ENCODE measurements at places on chromosomes 12 and 14.

GRCh38 chr12:98812225-98812624, 167.1 kb downstream of the APAF1 start:
- DNase-seq = no peak

- peak; percentile 43 for DNase-seq
These were observed 41.5 kb downstream of the PITPNM2 start for GRCh38 chr12:123109319-123109772.

DNA sequence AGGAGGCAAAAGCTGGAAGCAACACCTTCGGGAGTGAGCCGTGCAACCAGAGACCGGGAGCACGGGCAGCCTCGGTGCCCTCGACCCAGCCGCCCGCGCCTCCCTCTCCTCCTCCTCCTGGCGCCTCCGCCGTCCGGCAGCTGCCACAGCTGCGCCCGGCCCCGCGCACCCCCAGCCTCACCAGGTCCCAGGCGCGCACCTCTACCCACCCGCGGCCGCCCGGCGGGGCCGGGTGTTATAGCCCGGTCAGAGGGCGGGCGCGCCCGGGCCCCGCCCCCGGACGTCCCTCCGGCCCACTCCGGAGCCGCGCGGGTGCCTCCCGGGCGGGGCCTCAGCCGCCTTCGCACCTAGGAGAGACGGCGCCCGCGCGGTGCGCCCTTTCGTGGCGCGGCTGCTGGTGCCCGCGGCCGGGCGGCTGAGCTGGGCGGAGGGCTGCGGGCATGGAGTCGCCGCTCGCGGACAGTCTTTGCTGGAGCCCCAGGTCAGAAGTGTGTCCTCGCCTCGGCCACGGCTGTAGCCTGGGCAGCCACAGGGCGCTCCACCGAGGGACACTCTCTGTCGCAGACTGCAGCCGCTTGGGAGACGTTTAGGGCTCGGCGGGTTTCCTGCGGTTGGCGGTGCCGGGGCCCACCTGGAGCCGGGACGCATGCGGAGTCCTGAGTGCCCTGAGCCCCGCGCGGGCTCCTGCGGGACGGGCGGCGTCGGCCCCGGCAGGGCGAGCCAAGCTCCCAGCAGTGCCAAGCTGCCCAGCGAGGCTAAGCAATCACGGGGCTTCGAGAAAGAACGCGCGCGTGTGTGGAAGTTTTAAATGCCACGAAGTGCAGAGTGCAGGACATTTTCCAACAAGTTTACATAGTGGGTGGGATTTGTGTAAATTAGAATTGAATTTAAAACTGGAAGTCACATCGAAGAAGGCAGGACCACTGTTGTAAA, at the start of gene CPM:
Gene CPM (minus strand): TSS at position 211 of the 933 bp plus-strand sequence. CDS start 334 bp downstream, outside the sequence.
- DNase-seq = peak; percentile 89

DNA sequence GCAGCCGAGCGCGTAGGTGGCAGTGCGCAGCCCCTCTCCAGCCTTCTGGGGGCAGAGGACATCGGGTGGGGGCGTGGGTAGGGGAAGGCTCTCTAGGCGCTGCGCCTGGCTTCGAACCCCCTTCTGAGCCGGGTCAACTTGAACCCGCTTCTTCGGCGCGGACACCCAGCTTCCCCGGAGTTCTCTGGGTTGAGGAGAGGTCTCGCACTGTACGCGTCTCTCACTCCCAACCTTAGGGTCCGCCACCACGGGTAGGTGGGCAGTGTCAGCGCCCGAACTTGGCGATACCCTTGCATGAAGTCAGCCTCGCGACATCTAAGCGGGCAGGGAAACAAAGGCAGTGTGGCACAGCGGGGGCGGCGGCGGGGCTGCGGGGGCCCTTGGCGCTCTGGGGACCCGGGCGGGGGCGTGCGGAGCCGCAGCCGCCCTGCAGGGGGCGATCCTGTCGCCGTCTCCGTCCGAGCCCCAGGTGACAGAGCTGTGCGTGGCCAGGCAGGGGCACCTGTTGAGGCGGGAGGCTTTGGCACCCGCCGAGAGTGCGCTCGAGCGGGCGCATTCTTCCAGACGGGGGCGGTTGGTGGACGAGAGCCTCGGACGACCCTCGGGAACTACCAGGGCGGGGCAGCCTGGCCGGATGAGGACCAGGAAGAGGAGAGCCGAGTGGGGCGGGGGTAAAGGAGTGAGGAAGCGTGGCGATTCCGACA, 1.1 kb downstream of the GALNT16 start:
- peak; percentile 15 for DNase-seq

- no peak for DNase-seq
These were observed 77.8 kb upstream of the MYL2 start for GRCh38 chr12:110998165-110998564.

DNA sequence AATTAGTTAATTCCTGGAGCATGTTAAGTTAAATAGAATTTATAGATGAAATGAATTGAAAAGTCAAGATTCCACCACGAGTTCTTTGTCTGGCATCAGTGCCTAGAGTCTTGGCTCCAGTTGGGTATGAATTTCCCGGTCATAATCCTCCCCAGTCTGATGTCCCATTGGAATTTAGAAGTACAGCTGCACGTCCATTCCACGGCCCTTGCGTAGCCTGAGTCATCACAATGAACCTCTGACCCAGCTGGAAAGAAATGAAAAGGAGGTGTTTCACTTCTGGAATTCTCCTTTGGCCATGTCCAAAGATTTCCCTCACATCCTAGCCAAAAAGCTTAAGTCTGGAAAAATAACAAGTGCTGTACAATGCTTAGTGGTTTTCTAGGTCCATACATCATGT, 122.7 kb downstream of the KICS2 start:
- no peak for DNase-seq

DNA sequence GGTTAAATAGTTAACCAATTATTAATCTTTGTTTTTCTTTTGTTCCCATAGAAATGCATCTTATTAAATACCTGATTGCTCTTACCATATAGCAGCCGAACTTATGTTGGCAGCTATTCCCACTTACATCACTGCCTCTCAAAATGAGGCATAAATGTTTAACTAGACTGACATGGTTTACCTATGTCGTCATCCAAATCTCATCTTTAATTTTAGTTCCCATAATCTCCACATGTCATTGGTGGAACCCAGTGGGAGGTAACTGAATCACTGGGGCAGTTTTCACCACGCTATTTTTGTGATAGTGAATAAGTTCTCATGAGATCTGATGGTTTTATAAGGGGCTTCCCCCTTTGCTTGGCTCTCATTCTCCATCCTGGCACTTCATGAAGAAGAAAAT, 499.2 kb upstream of the ATP2B1 start:
- no peak for DNase-seq

DNA sequence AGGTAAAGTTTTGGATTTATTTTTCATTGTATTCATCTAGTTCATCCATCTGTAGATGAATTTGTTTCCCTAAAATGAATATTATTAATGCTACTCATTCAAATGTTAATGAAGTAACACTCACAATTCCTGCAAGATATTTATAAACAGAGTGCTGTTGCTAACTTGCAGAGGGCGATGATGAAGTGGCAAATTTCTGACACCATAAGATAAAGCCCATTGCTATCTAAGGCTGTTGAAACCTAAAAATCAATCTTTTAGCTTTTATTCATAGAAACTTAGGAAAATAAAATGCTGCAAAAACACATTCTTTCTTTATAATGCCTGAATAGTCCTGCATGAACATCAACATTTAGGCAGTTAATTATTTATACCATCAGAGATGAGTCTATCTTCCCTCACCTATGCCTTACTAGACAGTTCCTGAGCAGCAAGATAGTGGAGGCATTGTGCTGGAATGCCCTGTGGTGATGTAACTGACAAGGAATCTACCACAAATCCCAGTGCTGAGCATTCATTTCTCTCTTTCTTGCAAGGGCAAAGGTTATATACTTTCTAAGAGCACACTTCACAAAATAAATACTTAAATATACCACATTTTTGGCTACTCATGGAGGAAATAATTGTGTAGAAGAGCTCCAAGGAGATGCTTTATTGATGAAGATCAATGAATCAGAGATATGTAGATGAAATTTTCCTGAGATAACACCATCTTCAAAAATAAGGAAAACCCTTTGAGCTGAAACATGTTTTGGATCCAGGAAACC, 57.6 kb downstream of the LMNTD1 start:
- no peak for DNase-seq

- no peak for DNase-seq
These were observed 4.8 kb downstream of the SLC38A1 start for GRCh38 chr12:46264057-46264456.

- no peak for DNase-seq
These were observed 301.4 kb downstream of the BMP4 start for GRCh38 chr14:53655080-53655785.

- no peak for DNase-seq
These were observed 53.8 kb upstream of the USP44 start for GRCh38 chr12:95605087-95605486.

DNA sequence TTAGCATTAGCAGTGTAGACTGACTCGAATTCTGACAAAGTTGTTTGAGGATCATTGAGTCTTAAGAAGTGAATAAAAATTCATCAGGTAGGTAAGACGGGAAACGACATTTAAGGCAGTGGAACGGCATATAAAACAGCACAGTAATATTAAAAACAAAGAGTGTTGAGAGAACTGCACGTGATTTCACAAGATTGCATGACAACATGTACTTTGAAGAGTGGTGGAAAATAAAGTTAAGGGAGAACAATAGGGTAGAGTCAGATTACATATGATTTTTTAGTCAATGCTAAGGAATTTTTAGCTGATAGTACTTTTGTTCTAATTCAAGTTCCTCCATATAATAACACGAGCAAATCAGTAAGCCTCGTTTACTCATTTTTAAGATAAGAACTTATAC, 115.4 kb downstream of the SOX5 start:
- DNase-seq = no peak

DNA sequence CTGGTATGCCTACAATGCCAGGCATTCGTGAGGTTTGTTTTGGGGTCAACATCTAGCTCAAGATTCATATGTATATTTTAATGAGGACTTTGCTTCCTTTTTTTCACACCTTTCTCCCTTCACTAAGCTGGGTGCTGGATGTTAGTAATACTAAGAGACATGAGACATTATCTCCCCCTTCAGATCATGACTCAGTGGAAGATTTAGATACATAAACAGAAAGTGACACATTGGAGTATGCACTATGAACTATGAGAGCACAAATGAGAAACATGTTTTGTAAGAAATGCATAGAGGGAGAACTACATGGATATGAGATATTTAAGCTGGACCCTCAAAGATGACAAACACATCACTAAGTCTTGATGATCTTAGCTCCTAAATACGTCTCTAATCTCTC, 286.3 kb downstream of the RPAP3 start:
- no peak for DNase-seq

DNA sequence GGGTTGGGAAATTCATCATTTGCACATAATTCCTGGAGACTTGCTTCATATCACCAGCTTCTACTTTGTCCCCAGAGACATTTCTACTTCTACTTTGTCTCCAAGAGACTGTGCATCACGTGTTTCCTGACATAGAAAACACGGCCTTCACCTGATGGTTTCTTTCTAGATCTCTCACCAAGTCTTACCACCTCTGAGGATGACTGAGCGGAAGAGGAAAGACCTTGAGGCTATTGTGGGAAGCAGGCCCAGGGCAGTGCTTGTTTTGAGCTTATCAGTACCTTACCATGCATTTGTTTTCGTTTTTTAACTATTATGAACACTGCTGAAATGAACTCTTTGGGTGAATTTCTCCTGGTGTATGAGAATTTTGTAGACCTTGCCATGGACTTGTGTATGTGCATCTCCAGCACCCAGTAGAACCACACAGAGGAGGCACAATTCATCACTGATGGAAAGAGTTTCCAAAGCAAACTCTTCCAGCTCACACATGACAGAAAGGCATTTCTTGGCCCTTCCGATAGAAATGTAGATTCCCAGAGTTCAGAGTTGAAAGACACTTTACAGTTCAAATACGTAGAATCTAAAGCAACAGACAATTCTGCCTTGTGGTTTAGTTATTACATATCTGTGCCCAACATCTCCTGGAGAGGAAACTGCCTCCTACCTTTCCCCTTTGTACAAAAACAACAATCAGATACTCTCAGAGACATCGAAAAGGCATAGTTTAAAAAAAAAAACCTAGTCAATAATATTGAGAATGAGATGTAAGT, 434.7 kb downstream of the FUT8 start:
- DNase-seq = no peak

GRCh38 chr12:8058506-8058905, 7.7 kb downstream of the C3AR1 start:
- no peak for DNase-seq

DNA sequence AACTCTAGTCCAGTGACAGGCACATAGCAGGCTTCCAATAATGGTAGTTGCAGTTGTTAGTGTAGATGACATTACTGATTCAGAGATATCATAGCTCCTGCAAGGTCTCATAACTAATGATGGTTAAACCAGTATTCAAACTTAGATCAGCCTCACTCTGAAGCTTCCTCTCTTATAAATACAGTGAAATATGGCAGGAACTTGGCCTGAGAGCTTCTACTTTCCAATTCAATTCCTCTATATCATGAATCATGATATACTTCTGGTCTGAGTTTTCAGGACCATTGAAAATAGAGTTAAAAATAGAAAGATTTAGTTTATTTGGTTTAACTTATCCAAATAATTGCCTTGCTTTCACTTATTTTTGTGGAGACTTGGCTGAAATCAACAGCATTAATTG, 167.5 kb upstream of the NOVA1 start:
- DNase-seq = no peak

DNA sequence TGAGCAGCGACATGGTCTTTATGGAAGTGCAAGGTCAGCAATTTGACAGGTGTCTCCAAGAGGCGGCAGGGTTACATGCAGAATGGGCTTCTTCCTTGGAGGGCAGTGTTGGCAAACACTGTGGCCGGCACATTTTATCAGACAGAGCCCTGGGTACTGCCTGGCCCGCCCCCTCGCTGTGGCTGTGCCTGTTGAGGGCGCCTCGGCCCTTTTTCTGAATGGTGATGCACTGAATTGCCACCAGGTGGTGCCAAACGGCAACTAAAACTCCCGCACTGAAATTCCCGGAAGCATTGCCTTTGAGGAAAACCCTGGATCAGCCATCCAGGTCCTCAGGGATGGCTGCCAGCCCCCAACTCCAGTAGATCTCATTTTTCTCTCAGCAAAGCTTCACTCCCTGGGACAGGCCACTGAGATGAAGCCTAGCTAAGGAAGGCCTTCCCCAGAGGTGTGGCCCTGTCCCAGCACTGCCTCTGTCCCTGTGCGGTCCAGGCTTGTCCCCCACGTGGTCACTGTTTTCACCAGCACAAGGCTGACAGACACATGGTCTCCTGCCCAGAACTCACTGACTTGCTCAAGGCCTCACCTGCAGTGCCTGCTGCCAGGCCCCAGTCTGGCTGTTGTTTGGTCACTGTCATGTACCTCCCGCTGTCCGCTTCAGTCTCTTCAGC, 73.6 kb downstream of the TESC start:
- DNase-seq = peak; percentile 57

DNA sequence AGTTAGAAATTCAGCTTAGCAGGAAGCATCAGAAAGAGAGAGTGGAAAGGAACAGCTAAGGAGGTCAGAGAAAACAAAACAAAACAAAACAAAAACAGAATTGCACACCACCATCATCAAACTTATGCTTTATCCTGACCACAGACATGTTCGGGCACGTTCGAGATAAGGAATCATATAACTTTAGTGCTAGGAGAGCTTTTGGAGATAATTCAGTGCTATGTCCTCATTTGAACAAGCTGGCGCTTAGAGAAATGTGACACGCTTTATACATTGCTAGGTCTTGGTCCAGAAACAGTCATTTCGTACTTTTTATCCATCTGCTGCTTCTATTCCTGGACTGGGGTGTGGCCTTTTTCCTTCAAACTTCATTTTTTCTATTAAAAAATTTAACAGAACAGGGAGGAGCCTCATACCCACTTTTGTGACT, 213.1 kb downstream of the PTPRO start:
- no peak for DNase-seq
